ENCODE measurements at places on chromosomes 3 and 15.

GRCh38 chr3:11820531-11821041 lies 26.1 kb downstream of the TAMM41 start:
- no peak for DNase-seq

DNA sequence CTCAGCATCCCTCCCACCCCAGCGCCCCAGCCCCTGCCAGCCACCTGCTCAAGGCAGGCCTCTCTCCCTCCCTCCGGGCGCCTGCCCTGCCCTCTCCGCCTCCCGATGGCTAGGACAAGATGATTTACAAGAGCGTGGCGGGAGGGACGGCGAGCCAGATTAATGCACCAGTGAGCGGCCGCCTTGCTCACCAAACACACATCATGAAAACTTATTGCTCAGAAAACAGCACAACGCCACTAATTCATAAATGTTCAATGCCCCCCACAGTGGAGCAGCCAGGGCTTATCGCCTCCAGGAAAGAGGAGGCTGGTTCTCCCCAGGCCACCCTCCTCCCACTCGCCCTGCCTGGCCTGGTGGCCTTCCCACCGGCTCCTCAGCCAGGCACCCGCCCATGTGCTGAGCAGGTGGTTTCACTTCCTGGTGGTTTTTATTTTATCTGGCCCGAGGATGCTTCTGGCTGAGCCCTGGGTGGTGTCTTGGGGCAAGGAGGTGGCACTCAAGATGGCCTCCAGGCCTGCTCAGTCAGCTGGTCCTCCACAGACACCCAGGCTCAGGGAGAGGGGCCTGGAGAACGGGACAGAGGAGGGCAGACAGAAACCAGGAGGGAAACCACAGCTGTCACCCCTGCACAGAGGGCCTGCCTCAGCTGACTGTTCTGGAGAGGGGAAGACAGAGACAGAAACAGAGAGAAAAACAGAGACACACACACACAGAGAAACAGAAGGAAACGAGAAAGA lies 284.9 kb downstream of the UACA start:
- DNase-seq = no peak

GRCh38 chr15:100847194-100847593 lies 32.4 kb upstream of the ALDH1A3 start:
- no peak for DNase-seq

DNA sequence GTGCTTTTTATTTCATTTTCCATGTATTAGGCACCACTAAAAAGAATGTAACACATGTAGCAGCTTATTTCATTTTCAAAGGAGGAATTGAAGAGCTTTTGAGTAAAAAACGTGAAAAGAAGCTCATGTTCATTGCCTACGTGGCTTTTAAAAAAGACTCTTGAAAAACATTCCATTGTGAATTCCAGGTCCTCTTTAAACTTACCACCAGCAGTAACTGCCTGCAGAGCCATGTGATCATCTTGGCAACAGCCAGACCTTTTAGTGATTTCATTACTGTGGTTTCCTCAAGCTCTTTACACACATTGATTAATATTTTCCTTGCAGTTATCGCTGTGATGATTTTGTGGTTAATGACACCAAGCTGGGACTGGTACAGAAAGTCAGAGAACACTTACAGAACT lies 43.8 kb upstream of the FBXL22 start:
- peak; percentile 3 for DNase-seq

DNA sequence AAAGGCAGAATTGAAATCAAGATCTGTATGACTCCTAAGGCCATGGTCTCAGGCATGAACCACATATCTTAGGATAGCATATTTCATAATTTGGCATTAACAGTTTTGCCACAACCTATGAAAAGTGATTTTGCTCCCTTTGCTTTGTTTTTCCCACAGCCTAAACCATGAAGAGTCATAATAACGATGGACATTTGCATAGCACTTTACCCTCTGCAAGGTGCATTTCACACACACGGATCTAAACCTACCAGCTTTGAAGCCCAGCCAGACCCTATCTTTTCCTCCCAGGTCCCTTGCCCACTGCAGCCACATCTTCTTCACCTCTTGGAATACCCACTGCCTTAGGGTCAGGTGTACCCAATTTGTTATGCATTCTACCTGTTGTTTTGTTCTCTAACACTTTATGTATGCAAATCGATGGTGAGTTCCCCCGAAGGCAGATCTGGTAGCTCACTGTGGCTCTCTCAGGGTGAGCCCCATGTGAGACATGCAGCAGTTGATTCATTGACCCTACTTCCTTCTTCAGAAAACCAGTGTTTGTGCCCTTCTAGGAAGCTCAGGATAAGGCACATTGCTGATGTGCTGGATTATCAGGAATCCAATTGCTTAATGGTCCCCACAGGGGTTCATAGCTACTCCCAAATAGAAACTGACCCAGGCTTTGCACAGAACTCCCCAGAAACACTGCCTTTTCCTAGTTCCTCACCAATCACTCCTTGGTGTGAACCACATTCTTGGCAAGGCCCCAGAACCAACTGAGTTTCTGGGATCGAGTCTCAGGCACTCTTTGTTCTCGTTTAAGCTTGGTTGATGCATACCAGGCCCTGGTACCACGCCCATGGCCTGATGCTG lies 8.7 kb downstream of the ARHGAP31 start:
- DNase-seq = no peak

DNA sequence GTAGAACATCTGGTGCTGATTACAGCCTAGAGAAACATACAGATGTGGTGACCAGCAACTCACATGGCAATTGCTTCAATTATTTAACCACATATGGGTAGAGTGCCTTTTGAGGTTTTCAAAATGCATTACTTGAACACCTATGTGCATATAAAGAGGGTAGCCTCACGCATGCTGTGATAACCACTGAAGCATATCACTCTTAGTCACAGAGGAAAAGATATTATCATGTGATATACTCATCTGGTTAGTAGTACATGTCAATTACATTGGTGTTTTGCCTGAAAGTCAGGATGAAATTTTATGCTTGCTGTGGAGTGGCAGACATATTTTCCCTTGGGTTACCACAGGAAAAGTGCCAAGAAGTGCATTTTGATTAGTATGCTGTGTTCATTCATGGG lies 459.3 kb upstream of the AGTR1 start:
- DNase-seq = no peak

- DNase-seq = no peak
Measured at GRCh38 chr3:182136008-182136910, 424.5 kb downstream of the SOX2 start.

- no peak for DNase-seq
Measured at GRCh38 chr3:165854696-165855095, 17.5 kb upstream of the BCHE start.

GRCh38 chr3:196740481-196741248 lies 1.0 kb downstream of the PAK2 start:
- DNase-seq = peak; percentile 28

GRCh38 chr3:197224034-197224444 lies 74.4 kb downstream of the DLG1 start:
- DNase-seq = no peak

DNA sequence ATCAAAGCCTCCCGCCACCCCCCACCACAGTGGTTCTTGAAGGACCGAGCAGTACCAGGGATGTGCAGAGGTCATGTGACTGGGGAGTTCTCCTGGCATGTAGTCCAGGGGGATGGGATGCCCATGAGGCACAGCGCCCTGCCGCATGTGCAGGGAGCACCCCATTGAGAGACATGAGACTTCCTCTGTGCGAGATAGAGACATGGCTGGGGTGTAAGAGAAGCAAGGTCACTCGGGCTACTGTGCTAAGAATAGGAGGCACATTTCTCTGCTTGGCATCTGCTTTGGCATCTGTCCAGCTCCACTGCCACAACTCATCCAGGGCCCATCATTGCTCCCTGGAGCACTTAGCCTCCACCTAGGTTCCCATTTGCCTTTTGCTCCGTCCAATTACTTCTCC lies 2.4 kb upstream of the CYP1A1 start:
- DNase-seq = no peak

GRCh38 chr3:61460636-61461035 lies 100.7 kb upstream of the PTPRG start:
- no peak for DNase-seq

DNA sequence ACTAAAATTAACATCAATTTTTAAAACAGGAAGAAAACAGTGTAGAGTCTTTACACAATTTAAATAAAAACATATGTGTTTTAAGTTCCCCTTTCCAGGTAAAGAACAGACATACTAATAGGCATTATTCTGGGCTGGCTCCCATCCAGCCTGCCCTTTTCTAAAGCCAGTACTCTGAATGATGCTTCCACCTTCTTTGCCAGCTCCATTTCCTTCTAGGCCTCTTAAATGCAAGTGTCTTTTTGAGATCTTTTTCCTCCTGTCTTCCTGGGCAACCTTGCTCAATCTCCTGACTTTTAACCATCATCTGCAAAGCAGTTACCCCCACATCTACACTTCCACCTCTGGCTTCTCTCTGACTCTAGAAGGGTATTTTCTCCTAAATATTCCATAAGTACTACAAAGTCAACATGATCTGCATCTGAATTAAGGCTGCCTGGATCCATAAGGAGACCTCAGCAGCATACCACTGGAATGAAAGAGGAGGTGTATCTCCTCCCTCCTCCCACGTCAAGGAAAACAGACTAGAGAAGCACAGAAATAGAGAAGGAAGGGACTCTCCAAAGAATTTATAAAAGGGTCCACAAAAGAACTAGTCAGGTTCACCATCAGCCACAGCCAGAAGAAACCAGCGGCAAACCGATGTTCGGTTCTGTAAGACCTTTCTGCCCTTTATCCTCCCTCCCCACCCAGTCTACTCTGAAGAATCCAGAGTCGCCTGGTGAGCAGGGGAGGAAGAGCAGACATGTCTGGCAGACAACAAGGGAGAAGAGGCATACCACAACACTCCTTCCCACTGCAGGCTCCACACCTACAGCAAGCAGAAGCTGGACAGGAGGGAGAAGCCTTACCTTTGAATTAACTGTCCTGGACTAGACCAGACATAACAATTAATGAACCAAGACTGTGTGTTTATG lies 47.1 kb downstream of the GOLIM4 start:
- DNase-seq = no peak

GRCh38 chr3:111810909-111811308 lies 48.2 kb upstream of the PHLDB2 start:
- no peak for DNase-seq

DNA sequence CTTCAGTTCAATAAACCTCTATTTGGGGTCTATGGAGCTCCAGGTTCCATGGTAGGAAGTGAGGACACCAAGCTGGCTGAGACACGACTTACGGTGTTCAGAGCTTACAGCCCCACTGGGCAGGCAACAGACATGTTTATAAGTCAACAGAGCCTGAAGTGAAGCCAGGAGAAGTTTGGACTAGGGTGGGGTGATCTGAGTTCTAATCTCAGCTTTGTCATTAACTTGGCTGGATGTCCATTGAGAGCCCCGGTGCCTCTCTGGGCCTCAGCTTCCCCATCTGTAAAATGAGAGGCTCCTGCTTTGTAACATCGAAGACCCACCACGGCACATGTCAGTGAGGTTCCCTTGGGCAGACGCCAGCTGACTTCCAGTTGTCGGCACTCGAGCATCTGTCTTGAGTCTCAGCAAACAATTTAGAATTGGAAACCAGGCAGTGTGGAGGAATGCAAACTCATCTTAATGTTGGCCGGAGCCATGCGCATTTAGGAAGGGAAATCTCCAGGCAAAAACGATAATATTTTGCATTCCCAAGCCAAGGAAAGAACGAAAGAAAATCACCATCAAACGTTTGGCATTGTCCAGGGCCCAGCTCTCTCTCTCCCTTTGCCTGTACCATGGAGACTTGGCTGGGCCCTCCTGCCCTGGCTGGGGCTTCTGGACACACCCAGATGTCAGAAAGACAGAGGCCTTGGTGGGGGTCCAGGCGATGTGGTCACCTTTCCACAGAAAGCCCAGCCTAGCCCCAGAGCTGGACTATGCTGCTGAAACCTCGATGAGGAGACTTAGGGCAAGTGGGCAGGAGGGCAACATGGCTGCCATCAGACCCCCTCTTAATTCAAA lies 18.4 kb downstream of the ITGA11 start:
- no peak for DNase-seq

GRCh38 chr3:139105154-139105702 lies 60.5 kb upstream of the PRR23C start:
- no peak for DNase-seq

- DNase-seq = no peak
Measured at GRCh38 chr3:169607949-169608348, 55.6 kb downstream of the MECOM start.

GRCh38 chr3:27451251-27451650 lies 32.9 kb downstream of the SLC4A7 start:
- DNase-seq = no peak

DNA sequence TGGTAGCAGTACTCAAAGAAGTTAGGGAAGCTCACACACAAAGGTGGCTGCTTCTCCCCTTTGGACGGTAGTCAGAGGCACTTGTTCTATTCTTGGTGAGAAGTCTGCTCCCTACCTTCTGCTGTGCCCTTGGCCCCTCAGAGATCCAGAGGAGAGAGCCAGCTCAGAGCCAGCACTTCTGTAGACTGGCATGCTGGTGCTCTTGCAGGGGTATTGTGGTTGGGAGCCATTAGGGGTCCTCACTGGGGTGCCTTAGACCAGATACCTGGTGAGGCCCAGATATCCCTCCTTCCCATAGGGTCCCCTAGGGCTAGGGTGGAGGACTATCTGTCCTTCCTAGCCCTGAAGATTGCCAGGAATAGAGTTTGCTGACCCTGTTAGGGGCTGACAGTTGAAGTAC lies 140.6 kb downstream of the EEFSEC start:
- no peak for DNase-seq

DNA sequence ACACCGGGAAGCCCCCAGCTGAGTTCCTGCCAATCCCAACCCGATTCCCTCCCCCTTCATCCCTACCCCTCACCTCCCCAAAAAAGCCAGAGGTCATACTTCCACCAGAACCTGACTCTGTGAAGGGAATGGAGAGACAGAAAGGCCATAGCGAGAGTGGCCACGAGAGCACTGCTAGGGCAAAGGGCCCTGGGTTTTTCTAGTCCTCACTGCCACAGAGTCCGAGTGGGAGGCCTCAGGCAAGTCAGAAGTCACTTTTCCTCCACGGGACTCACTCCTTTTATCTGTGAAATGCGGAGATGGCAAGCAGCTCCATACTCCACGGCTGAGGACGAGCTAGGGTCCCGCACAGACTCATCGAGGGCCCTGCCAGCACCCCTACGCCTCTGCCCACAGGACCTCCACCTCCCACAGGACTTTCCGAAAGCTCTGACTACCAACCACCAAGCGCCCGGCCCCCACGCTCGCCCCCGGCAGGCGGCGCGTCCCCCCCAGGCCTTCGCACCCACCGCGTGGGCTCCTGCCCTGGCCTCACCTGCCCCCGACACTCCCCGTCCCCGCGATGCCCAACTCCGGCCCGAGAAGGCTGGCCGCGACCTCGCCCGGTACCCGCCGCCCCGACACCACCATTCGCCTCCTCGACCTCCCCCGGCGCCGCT lies 792 bp downstream of the ATP13A3 start:
- DNase-seq = peak; percentile 74

DNA sequence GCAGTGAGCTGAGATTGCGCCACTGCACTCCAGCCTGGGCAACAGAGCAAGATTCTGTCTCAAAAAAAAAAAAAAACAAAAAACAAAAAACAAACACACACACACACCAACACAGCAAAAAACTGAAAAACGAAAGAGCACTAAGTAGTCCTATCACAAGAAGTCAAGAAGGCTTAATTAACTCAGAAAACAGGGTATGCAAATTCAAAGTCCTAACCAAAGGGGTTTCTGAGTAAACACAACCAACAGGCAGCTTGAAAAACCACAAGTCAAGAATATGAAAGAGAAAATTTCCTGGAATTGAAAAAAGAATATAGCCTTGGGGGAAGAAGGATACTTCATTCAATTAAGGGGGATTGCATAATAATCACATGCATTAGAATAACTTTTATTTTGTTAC lies 37.7 kb upstream of the PARP14 start:
- DNase-seq = no peak

- DNase-seq = peak; percentile 19
Measured at GRCh38 chr3:194255252-194256039, 95.7 kb downstream of the CPN2 start.

Data from stimulated activated naive CD4-positive, alpha-beta T cell treated with Interleukin-2 at 50 U/mL for 16 hours (primary cell).